ENCODE measurements at places on chromosomes 1 and 21.
A peak's percentile ranks its signal among the peaks of the same experiment; 100 is the strongest.

- no peak for DNase-seq
These were observed 66.5 kb downstream of the KIRREL1 start for GRCh38 chr1:158059984-158060383.

DNA sequence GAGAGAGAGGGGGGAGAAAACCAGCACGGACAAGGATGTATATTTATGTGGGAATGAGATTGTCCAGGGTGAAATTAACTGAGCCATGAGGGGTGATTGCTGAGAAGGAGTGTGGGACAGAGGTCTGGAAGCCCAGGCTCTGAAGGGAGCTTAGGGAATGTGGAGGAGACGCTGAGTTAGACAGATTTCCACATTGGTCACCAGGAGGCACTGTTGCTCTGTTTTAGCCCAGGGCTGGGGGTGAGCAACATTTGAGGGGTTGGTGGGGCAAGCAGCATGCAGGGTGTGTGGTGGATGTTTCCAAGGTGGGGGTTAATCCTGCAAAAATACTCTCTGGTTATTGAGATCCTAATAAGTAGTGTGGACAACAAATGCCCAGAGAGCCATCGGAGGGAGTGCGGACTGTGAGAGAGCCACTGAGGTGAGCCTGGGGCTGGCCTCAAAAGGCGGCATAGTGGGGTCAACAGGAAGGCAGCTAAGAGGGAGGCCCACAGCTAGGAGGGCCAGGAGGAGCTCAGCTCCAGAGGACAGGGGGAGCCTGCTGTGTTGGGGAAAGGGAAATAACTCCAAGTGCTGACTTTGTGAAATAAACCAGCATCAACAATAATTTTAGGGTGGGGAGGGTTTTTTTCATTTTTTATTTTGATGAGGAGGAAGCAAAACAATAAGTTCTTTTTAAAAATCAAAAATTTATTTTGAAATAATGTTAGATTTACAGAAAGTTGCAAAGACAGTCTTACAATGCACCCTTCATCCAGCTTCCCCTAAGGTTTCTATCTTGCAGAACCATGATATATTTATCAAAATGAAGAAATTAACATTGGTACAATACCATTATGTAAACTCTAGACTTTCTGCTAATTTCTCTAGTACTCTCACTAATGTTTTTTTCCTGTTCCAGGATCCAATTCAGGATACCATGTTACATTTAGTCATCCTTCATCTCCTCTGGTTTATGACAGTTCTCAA is 82.8 kb upstream of the CD34 start:
- no peak for DNase-seq

DNA sequence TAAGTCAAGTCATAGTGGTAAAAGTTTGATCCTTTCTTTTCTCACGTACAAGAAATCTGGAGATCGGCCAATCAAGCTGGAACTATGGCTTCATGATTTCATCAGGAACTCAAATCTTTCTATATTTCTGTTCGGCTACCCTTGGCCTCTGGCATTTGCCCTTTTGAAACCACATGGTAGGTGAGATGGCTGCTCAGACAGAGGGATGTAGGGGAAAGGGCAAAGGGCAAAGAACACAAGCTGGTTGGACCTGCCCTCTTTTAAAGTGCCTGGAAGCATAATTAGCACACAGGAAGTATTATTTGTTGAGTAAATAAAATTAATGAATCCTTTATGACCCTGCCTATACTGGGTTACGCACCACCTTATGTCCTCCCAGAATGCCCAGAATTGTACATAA is 11.5 kb upstream of the RGS1 start:
- DNase-seq, result no peak

DNA sequence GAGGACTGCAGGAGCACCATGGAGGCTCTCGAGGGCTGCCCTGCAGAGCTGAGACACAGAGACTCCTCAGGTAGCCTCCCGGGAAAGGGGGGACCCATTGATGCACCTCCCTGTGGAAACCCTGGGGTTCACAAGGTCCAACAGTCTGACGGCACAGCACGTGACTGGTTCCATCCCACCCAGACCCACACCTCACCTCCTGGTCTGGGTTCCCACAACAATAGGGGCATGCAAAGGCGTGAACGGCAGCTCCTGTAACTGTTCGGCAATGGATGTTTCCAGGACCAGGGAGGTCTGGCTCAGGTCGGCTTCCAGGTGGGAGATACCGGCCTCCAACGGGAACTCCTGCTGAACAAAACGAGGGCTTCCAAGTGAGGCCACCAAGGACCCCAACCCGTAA is 86.8 kb downstream of the NPHP4 start:
- DNase-seq, result no peak

DNA sequence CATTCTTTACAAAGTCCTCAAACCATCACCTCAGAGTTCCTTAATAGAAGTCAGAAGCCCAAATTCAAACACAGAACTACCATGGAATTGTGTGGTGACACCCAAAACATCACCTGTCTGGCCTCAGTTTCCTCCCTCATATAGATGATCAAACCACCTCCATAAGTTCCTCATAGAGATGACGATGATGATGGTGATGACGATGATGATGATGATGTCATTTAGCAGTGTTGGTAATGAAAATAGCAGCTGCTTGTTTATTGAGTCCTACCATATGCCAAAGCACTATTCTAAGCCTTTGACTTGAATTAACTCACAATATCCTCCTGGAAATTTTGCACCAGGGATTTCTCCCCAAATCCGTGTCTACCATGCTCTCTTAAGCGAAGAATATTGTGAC is 139.9 kb downstream of the PROX1 start:
- DNase-seq, result no peak

- no peak for DNase-seq
These were observed 3.4 kb upstream of the GPX7 start for GRCh38 chr1:52598729-52599128.

DNA sequence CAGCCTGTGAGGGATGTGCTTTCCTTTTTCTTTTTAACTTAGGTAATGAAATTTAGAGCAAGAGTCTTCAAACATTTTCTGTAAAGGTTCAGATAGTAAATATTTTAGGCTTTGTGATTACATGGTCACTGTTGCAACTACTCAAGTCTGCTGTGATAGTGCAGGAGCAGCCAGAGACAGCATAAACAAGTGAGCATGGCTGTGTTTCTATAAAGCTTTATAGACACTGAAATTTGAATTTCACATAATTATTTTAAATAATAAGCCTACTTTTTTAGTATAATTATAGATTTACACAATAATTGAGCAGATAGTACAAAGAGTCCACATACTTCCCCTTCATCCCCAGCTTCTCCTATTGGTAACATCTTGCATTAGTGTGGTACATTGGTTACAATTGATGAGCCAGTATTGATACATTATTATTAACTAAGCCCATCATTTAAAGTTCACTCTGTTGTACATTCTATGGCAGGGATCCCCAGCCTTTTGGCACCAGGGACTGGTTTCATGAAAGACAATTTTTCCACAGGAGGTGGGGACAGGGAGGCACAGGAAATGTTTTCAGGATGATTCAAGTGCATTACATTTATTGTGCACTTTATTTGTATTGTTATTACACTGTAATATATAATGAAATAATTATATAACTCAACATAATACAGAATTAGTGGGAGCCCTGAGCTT is 3.0 kb downstream of the ATF6 start:
- no peak for DNase-seq

GRCh38 chr1:214292322-214292721 is 11.4 kb downstream of the SMYD2 start:
- DNase-seq, result no peak

DNA sequence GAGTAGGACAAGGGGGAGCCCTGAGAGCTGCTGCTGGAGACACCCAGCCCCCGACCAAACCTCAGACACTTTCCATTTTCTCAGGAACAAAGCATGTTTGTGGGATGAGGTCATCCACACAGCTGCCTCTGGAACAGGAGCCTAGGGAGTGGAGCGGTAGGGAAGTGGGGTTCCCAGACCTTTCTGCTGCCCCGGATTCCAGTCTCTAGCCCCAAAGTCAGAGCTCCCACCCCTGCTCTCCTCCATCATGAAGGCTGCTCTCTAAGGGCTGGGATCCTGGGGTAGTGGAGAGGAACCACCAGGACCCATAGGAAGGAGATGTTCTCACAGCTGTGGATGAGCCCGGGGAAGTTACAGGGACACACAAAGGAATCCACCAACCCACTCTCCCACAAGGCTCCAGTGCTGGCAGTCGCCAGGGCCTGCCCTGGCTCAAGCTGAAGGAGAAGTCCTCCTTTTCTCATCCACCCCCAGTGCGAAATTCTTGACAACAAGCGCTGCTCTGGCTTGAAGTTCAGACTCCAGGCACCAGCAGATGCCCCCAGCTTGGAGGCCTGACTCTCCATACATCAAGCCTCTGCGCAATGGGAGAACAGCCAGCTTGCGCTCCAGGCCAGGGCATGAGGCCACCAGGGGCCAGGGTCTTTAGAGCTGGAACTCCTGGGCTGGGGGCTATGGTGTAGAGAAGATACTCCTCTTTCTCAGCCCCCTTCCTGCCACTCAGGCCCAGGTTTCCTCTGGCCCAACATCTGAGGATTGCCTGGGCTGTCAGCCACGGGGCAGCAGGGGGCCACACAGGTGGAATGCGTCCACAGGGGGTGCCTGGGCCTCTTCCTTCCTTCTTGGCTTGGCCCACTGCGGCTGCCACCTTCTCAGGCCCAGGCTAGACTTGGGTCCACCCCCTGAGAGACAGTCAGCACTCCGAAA is 4.5 kb downstream of the FHL3 start:
- DNase-seq, result no peak

DNA sequence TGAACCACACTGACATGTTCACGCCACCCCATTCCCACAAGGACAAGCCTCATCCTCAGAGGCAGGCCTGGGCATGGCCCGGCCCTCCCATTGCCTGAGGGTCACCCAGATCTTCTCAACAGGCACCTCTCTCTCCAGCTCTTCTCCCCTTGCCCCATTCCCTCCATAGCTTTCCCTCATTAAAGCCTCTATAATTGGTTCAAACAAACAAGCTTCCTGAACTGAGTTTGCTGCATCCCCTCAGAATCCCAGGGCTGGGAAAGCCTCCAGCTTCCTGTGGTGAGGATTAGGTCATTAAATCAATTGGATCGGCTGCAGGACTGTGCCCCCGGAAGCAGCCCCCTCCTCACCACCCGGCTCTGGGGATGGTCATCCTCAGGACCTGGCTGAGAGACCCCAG is 18.9 kb downstream of the CTNNBIP1 start:
- DNase-seq, result no peak

DNA sequence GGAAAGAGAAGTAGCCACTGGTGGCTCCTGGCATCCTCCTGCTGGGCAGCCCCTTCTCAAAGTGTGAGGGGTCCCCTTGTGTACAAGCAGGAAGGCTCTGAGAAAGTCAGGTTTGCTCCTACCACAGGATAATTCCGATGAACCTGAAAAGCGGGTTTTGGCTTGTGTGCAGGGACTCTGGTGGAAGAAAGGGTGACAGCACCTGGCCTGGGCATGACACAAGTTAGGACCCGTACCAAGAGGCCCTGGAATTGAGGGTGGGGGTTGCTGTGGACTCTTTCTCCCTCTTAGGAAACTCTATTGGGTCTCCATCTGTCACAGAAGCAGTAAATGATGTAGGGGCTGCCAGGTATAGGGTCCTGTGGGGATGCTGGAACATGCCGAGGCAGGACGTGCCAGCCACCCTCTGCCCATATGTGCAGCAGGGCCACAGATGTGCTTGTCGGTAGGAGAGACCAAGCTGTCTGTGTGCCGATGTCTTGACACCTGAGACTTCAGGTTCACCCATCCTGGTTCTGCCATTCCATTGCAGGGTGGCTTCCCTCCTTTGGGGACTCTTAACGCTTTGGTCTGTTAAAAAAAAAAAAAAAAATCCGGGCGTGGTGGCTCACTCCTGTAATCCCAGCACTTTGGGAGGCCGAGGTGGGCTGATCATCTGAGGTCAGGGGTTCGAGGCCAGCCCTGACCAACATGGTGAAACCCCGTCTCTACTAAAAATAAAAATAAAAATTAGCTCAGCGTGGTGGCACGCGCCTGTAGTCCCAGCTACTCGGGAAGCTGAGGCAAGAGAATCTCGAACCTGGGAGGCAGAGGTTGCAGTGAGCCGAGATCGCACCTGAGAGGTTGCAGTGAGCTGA is 9.8 kb downstream of the C1orf35 start:
- no peak for DNase-seq

- DNase-seq, result no peak
These were observed 4.7 kb downstream of the PGBD5 start for GRCh38 chr1:230421481-230421880.

GRCh38 chr1:164382384-164382783 is 176.6 kb upstream of the PBX1 start:
- no peak for DNase-seq

- DNase-seq, result no peak
These were observed 27.0 kb downstream of the DISC1 start for GRCh38 chr1:231653632-231654031.

GRCh38 chr1:72690871-72691270 is 408.5 kb upstream of the NEGR1 start:
- DNase-seq, result no peak

DNA sequence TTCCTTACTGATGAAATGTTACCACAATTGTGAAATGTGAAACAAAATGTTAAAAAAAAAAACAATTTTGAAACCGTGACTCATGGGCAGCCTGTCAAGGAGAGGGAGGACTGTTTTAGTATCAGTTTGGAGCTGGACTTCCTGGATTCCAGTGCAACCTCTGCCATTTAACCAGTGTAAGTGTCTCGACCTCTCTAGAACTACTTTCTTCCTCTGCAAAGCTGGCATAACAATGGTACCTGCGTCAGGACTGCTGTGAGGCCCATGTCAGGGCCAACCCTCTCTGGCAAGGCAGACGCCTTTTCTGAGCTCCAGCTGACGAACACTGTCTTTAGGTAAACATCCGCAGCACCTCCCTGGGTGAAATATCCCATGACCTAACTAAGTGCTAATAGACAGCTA is 20.9 kb downstream of the URB1 start:
- DNase-seq, result no peak

DNA sequence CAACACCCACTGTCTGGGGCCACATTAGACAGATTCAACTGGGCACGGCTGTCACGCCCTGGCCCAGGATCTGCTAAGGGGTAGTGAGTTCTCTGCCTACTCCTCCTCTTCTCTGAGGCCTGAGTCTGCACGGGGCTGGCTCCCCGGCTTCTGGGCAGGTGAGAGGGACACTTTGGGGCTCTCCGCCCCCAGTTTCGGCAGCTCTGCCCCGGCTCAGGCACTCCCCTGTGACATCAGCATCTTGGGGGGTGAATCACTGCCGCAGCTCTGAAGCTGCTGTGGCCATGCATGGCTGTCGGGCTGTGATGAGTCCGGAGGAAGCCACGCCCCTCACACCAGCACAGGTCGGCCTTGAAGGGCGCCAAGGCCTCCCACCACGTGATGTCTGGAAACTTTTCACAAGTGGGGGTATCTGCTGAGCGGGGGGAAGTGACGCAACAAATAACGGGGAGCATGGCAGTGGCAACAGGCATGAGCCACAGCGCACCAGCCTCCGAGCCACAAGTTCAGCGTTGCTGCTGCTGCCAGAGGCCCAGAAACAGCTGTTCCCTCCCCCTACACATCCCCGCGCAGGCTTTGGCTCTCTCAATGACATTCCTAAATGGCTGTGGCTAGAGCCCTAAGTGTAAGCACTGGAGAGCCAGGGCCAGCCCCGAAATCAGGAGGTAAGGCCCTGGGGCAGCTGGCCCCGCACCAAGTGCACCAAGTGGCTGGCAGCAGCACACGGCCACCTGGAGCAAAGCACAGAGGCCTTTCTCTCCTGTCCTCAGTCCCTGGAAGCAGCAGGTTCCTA is 26.3 kb downstream of the ZBTB17 start:
- DNase-seq, result peak; percentile 87
